ENCODE measurements at places on chromosomes 12 and 14.

- DNase-seq, result no peak
Measured at GRCh38 chr12:28121899-28122655, 68.2 kb upstream of the CCDC91 start.

GRCh38 chr12:91778091-91778832 is 367.4 kb downstream of the BTG1 start:
- no peak for DNase-seq

DNA sequence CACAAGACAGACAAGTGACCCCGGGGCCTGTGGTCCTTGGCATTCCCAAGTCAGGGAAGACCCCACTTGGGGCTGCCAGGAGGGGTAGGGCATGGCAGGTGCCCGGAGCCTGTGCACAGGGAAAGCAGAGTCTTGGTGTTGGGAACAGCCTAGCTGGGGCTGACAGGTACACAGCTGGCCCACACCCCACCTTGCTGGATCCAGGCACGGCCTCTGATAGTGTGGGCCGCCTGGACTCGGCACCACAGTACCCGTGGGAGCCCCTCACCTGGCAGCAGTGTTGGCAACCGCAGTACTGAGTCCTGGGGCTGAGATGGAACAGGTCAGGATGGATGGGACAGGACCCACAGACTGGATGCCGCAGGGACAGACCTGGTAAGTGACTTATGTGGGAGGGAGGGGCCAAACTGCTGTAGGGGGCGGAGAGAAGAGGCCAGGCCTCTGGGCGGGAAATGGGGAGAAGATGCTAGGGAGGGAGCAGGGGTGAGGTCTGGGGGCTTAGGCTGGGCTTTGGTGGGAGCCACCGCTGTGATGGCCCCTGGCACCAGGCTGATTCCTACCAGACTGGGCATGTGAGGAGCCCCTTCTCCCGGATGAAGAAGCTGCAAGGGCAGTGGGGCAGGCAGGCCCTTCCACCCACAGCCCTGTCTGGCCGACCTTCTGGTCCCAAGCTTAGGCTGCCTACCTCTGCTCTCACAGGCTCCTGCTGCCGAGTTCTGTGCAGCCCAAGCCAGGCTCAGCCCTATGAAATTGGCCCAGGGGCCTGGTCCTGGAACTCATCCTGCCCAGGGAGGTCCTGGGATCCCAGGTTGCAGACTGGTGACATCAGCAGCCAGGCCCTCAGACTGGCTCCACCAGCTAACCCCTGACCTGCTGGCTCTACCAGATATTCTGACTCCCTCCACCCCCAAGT is at the start of gene TGM1:
TGM1 (minus strand) TSS at position 357 of the 913 bp plus-strand sequence. CDS start 825 bp downstream, outside the sequence.
- no peak for DNase-seq

GRCh38 chr14:79404874-79405511 is 806.3 kb downstream of the DIO2 start:
- DNase-seq, result no peak

GRCh38 chr14:74942608-74943007 is 12.8 kb downstream of the PGF start:
- no peak for DNase-seq

GRCh38 chr12:2390133-2390532 is 337.3 kb downstream of the CACNA1C start:
- DNase-seq, result no peak

- DNase-seq, result peak; percentile 25
Measured at GRCh38 chr14:105880616-105881015, 354.2 kb downstream of the TMEM121 start.

GRCh38 chr12:57552835-57553313 is 3.0 kb downstream of the KIF5A start:
- no peak for DNase-seq

DNA sequence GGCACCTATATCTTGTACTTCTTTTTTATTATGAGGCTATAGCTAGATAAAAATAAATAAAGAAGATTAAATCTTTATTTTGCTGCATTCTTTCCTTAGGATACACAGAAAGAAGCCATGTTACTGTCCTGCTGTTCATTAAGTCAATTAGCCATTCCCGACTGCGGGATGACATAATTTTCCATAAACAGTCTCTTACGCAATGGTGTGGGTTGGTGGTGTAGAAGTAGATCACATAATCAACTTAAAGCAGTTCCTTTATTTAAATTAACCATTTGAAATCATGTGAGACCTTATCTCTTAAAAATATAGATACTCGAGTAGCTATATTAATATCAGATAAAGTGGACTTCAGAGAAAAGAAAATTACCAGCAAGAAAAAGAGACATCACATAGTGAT is 40.2 kb downstream of the TAOK3 start:
- DNase-seq, result no peak

DNA sequence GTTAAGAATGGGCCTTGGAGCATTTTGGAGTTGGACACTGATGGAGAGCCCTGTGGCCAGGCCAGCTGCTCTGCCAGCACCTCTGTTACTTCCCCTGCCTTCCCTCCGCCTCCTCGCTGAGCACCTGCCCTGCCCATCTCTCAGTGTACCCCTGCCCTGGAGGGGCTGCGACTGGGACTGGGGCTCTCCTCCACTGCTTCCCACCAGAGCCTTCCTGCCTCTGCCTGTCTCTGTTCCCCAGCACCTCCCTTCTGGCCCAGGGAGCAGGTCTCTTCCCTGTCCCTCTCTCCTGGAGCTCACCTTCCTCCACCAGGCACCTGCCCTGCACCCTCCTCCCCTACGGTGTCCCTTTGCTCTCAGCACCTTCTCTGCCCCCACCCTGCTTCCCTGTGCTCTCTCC is 62.1 kb downstream of the WDR20 start:
- no peak for DNase-seq

GRCh38 chr14:100862277-100862676 is 36.4 kb downstream of the MEG3 start:
- DNase-seq, result peak; percentile 9

DNA sequence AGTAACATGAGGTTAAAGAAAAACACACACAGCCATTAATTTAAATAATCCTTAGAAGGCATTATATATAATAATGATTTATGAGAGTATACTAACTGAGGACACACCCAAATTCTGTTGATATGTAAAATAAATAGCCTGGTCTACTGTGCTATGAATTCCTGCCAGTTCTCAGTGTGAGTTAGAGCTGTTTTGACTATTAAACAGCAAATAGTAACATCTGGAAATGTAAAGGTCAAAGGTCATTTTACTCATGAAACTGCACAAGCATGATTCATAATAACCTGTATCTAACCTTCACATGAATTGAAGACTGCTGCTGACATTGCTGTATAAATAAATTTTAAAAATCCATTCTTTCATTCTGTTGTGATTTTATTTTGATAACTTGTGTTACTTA is 966.7 kb downstream of the SLC6A15 start:
- no peak for DNase-seq

GRCh38 chr12:121428883-121429282 is 29.0 kb downstream of the RNF34 start:
- DNase-seq, result no peak

DNA sequence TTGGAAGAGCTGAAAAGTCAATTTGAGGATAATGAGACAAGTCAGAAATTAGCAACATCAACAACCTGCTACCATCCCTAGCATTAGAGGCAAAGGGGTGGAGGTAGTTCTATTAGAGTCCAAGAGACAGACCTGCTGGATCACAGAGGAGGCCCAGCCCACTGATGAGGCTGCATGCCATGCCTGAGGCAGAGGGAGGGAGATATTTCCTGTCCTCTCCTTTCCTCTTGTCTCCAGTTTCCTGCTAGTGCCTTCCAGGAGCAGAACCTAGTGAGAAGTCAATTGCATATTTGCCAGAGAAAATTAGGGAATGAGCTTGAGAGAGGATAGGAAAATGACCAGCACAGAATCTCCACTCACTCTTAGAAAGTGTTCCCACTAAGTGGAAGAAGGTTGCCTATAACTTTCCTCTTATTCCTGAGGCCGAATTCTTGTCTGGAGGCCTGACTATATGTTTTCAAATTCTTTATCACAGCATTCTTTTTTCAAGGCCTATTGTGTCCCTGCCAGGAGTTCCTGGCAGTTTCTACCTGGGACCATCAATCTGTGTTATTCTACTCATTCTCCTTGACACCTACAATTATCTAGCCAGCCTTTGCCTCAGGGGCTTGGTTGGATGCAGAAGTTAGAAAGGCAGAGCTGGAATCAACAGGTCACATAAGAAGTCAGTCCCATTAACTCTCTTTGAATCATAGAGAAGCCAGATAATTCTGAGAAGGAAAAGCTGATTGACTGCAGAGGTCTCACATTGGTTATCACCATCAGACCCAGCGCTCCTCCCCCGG is 121.9 kb downstream of the EMP1 start:
- DNase-seq, result no peak

DNA sequence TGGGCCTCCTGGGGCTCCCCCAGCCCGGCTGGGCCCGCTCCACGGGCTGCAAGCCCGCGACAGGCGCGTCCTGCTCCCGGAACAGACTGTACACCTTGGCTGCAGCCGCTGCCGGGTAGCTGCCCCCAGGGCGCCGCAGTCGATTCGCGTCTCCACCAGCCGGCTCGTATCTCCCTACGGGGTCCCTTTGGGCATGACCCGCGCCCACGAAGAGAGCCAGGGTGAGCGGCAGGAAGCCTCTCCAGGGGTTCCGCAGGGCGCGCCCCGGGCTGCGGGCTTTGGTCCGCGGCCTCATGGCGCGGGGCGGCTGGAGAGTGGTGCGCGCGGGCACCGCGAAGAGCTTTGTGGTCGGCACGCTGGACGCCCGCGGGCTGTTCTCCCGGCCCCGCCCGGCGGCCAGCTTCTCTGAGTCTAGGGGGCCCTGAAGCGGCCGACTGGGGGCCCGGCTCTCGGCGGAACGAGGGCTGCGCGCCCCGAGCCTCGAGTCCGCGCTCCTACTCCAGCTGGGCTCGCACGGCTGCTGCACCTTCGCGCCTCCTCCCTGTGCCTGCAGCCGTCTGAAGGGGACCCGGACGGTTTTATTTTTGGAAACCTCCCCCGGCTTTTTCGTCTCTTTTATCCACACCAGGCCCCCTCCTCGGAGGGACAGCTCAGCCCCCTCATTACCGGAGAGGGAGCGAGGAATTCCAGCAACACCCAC is at the start of gene LTBP2:
LTBP2 (minus strand) TSS at position 588 of the 700 bp plus-strand sequence; CDS start at position 295, 293 bp downstream.
- no peak for DNase-seq

DNA sequence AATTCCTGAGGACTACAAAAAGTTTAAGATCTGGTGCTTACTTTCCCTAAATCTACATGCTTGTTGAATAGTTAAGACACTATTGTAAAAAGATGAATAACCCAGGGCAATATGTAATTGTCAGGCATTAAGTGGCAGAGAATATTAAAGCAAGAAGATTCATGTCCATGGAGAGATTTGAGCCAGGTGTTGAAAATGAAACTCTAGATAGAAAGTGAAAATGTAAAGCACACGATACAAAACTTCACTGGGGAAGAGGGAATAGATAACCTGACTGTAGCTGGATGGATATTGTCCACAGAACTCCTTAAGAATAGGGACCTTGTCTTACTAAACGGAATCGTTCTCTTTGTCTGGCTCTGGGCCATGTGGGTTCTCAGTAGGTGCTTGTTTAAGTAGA is 5.0 kb downstream of the CAND1 start:
- no peak for DNase-seq

DNA sequence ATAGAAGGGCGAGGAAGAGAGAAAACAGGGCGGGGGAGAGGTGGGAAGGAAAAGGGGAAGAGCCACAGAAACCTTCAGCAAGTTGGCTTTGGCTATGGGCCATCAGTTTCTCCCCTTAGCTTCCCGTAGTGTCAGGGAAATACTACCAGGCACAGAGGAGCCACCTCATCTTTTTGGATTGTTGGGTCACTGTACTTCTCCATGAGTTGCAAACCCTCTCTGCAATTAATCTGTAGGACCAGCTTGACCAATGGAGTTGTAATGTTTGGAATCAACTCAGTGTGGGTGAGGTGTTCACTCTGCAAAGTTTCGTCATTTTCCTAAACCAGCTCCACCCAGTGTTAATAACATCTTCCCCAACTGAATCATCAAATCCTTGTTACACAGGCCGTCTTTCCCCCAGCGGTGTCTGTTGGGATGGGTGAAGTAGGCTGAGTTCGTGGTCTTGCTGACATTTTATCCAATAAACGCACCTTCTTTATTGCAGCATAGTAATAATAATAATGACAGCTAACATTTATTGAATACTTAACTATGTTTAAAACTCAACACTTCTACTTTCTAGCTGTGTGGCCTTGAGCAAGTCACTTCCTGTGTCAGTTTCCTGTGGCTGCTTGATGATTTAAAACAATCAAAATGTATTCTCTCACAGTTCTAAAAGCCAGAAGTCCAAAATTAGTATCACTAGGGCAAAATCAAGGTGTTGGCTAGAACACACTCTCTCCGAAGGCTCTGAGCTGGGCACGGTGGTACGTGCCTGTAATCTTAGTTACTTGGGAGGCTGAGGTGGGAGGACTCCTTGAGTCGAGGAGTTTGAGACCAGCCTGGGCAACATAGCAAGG is 8.1 kb upstream of the GLTP start:
- DNase-seq, result no peak

DNA sequence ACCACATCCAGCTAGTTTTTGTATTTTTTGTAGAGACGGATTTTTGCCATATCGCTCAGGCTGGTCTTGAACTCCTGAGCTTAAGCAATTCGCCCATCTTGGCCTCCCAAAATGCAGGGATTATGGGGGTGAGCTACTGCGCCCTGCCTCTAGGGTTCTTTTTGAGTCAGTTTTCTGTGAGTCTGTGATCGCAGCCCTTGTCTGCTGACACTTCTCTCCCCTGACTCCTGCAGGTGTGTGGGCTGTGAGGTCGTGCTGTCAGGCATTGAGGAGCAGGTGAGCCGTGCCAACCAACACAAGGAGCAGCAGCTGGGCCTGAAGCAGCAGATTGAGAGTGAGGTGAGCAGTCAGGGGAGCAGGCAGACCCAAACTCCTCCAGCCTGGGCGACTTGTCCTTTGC is 6.3 kb downstream of the COPS7A start:
- DNase-seq, result no peak

DNA sequence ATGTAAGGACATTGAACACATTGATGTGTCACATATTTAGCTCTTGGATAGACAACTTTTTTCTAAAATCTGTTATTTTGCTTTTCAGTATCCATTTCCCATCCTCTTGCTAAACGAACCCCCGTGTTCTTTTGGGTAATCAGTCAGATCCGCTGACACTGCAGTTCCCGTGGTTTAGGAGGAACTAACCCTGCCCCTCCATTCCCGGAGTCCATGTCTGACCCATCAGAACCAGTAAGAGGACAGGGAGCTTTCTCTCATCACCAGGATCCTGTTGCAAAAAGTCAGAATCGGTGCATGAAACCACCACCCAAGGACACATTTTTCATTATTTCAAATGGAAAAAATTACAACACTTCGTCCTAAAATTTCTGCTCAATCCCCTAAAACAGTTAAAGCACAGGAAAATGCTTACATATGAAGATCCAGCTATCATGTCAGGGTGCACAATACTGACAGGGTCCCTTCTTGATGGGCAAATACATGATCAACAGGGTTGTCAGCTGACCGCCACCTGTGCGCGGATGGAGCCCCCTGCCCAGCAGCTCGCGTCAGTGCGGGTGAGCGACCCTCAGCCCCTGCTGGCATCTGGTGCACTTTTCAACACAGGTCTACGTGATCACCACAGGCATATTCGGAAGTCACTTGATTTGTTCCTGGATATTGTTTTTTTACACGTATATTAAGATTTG is 276.8 kb downstream of the ADGRD1 start:
- DNase-seq, result no peak

All from Right ventricle myocardium superior (tissue), 1 donor.